Activated T-helper 17 cell treated with anti-CD3 and anti-CD28 coated beads, Interleukin-2, amount 50 U/mL, for 72 hours (primary cell): ENCODE measurements at places on chromosomes 7 and 10. TPM values are rescaled to one million over a fixed set of nuclear protein-coding genes. Genes with fewer than 3 reads are reported as not detected.

- no peak for ATAC-seq
These were observed 19.0 kb downstream of the SH2B2 start for GRCh38 chr7:102305414-102306268.

- peak; percentile 28 for ATAC-seq
These were observed 6.3 kb upstream of the SFMBT2 start for GRCh38 chr10:7417103-7417623.

Gene AUTS2
- 20.1 TPM for total RNA-seq

Gene SLC18A2
- not detected for total RNA-seq

DNA sequence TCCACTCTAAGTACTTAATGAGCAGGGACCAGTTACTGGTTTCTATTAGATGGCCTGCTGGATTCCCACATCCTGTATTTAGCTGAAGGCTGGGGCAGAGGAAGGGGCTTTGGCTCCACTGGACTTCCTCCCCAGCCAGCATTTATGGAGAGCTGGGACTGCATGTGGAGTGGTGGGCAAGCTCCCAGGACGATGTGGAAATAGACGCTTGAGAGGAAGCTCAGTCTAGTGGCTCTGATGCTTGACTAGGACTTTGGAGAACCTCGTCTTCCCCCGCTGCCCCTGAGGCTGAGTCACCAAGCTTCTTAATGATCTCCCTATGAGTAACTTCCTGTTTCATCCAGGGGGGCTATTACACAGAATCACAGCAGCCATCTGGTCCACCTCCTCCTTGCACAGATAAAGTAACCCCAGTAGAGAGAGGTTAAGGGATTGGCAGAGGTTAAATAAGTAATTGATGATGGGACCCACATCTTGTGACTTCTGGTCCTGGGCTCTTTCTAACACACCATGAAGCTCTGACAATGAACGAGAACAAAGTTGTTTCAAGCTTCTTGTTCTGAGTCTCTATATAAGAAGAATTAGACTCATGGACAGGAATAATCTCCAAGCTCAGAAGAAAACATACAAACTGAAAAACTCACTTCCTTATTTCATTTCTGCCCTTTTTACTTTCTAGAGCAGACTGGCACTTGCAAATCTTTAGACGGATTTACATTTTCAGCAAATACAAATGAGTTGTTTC lies 126.2 kb downstream of the PRPF18 start:
- ATAC-seq = peak; percentile 52

DNA sequence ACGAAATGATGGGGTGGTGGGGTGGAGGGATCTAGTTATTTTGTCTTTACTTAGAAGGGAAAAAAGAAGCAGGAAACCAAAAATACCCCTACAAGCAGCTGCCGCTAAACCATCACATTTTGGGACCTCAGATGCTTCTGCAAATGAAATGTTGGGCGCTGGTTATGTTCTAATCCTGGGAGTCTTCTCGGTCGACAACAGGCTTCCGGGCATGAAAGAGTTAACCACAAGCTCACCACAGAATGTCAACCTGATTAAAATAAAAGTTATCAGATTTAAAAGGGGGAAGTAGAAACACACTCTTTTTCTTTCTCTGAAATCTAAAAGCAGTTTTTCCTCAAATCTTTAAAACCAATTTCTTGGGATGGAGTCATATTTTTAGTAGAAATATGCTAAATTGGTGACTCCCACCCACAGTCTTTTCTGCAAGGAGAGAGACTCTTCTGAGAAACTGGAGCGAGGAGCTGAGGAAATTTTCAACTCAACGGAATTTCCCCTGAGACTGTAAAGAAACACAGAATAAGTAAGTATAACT lies 16.8 kb downstream of the IL2RA start:
- ATAC-seq = peak; percentile 42

GRCh38 chr10:102729029-102730026 lies 14.4 kb upstream of the WBP1L start:
- ATAC-seq = peak; percentile 91

- ATAC-seq = no peak
These were observed 144.7 kb upstream of the PDE1C start for GRCh38 chr7:32214913-32215312.

DNA sequence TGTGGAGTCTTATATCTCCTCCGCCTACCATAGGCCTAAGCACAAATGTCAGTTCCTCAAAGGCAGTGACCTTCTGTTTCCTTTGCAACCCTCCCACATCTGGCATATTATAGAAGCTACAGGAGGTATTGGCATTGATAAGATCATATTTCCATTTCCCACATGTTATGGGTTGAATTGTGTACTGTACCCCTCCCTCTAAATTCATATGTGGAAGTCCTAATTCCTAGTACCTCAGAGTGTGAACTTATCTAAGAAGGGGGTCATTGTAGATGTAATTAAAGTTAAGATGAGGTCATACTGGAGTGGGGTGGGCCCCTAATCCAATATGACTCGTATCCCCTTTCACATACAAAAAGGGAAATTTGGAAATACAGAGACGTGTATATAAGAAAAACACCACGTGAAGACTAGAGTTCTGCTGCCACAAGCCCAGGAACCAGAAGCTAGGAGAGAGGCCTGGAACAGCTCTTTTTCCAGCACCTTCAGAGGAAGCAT lies 6.1 kb upstream of the LAMB4 start:
- peak; percentile 49 for ATAC-seq

DNA sequence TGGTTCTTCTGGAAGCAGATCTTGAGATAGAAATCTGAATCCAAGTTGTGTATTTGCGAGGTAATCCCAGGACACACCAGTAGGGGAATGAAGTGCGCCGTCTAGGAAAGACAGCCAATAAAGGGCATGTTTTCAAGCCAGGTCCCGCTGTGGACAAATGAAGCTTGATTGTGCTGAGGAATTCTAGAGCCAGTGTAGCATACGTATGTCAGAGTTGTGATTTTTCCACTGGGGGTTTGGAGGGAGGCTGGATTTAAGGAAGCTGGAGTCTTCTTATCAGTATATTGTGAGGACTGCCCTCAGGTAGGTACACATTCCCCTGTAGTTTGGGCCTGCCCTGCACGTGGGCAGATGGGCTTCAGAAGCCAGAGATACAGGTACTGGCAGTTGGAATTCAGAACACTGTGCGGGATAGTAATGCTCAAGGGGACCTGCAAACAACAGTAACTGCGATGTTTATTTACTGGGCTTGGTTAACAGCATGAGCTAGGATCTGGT lies 50.9 kb downstream of the GALNT11 start:
- ATAC-seq = no peak

Gene PPP1R9A
- not detected for total RNA-seq

DNA sequence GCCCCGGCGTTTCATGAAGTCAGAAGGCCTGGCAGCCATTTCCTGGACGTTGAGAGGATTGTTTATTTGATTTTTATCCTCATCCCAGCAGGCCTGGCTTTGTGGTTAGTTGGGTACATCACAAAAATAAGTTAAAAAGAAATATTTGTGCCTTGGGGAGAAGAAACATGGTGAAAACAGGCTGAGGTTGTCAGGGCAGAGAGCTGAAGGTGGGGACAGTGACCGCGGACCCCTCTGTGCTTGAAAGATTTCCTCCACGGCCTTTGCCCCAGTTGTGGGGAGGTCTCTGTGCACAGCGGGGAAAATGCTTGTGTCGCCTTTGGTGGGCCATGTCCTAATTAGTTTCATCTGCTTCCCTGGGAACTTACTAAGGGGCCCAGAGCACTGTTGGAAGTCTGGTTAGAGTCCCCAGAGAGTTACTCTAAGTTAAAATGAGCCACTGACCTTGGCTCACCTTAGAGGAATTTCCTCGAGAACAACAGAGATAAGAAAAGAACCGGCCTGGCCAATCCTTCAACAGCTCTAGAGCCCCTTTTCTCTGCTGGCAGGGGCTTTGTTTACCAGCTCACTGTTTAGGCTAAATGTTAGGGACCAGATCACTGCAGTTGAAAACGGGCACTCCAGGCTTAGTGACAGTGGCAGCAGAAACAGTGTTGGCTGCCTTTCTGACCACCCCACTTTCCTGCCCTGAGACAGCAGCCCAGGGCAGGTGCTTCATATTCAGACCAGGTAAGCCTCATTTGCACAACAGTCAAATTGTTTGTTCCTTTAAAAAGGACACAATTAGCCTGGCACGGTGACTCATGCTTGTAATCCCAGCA lies 37.9 kb downstream of the CRCP start:
- ATAC-seq = no peak

Gene DEPP1
- 0.73 TPM for total RNA-seq

Gene DAGLB
- 22.7 TPM for total RNA-seq

GRCh38 chr7:140873434-140873833 lies 51.3 kb downstream of the BRAF start:
- ATAC-seq = no peak

Gene ADCY1
- 1.6 TPM for total RNA-seq

- ATAC-seq = no peak
These were observed 550.0 kb downstream of the MDFIC start for GRCh38 chr7:115471891-115472290.

DNA sequence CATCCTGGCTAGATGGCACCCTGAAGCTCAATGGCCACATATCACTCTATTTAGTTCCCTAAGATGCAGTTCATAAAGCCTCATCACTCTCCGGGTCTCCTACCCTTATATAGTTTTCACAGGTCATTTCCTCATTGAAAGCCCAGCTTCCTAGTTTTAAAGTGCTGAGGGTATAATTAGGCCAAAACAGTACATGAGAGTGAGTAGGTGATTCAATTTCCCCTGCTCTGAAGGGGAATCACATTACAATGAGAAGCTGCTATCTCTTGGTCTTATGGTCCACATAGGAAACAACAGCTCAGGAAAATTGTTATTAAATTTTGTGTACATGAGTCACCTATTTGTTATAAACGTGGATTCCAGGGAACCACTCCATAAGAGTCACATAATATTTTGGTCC lies 162.0 kb downstream of the SEMA3E start:
- no peak for ATAC-seq

Gene PRSS1
- not detected for total RNA-seq

Gene CD36
- total RNA-seq = not detected

- peak; percentile 72 for ATAC-seq
These were observed 22.8 kb downstream of the SLC25A40 start for GRCh38 chr7:87853237-87853864.

- ATAC-seq = no peak
These were observed 33.7 kb downstream of the CTTNBP2 start for GRCh38 chr7:117839507-117839906.

DNA sequence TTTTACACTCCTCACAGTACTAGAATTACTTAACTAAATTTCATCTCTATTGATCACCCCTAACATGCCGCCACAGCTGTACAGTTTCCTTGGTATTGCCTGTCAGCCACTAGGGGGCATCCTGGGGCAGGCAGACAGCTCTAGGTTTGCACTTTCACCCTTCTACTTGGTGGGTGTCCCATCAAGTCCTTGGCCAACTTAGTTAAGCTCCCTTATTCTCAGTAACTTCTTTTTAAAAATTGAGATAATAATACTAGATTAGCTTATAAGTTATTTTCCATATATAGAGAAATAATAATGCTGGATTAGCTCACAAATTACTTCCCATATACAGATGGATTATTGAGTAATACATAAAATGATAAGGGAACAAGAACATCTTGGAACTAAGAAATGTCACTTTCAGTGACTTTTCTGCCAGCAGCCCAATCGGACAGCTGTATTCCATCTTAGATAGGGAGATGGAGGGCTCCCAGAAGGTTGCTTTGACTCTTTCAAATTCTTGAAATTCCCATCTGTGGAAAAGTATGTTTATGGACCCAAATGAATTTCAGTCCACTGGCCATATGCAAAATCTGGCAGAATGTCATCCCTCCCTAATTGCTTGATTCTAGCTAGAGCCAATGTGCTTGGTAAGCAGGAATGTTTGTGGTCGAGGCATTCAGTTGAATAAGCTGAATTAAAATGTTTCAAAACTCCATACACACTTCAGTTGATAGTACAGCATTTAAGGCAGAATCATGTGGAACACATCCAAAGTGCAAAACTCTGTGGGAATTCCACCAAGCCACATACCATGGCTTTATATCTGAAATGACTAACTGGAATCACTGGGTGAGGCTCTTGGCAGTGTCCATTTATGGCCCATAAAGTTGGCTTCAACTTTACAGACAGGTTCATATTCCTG lies 309.7 kb downstream of the CSTF2T start:
- ATAC-seq = peak; percentile 55

- ATAC-seq = no peak
These were observed 692.6 kb upstream of the COBL start for GRCh38 chr7:52009181-52009580.

DNA sequence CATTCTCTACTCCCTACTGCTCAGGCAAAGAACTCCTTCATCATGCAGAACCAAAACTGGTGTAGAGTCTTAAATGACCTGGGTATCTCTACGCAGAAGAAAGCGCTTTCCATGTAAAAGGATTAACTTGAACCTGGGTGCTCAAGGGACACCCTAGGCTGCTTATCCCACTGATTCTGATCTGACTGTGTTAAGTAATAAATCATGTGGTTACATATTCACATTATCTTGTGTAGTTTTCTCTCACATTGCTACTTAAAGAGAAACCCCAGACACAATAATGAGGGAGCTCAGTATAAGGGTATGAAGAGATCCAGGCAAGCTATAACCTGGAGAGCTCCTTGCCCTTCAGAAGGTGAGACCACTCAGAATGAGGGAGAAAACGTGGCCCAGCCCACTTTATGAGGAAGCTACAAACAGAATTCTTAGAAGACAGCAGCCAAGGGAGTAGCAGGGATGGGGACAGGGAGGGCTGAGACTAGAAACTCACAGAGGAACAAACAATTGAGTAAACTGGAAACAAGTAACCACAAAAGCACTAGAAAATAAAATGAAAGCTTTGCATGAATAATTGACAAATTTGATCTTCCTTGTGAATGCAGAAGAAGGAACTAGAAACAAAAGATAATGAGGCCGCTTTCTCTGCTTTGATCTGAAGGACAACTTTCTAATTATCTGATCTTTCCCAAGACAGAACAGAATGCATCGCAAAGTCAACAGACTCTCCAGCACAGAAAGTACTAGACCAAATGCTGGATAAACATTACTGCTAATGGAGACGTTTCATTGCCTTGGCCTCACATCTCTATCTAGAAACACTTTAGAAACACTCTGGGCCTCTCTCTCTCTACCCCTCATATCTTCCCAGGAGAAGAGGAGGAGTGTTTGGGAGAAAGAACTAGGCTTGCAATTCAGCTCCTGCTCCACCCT lies 76.1 kb downstream of the LRRC17 start:
- no peak for ATAC-seq

Gene ARHGAP22
- 0.48 TPM for total RNA-seq

DNA sequence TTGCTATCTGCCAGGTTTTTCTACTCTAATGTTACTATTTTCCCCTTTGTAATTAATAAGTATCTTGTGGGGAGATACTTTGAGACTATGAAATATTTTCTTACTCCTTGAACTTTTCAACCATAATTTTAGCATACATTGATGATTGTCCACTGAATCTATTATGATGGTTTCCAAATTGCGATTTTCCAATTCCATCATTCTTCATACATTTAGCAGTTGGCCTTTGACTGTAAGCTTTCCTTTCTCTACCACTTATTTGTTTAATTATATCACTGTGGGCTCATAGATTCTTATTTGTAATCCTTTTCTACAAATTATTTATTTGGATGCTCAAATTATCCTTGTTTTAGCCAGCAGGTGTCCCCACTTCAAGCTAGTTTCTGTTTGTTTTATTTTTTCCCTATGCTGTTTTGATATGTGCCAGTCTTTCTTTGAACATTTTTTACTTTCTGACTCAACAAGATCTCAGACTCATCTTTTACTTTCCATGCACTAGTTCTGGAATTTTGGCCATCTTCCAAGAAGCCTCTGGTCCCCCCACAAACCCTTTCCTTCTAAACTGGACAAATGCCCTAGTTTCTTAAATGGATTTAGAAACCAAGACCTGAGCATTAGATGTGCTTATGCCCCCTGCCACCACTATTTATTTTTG lies 11.4 kb upstream of the MRPS16 start:
- no peak for ATAC-seq
